Activated CD4-positive, alpha-beta T cell treated with anti-CD3 and anti-CD28 coated beads, Interleukin-2, Interleukin-6, amounts not matched to agents 100 ng/mL and 50 ng/mL, durations not matched to agents 16 hours and 8 hours (primary cell): ENCODE measurements at places on chromosomes 1 and 21.

DNA sequence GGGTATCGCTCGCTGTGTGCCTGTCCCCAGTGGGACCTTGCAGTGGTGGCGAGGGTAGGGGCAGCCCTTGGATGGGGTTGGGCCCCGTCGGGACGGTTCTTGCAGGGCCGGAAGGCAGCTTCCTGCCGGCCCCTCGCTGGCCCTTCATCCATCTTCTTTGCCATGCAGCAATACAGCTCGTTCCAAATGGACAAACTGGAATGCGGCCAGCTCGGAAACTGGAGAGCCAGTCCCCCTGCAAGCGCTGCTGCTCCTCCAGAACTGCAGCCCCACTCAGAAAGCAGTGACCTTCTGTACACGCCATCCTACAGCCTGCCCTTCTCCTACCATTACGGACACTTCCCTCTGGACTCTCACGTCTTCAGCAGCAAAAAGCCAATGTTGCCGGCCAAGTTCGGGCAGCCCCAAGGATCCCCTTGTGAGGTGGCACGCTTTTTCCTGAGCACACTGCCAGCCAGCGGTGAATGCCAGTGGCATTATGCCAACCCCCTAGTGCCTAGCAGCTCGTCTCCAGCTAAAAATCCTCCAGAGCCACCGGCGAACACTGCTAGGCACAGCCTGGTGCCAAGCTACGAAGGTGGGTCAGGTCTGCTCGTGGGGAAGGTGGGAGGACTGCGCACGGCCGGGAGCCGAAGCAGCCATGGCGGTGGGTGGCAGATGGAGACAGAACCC lies 45.8 kb downstream of the SIM2 start:
- DNase-seq = no peak

DNA sequence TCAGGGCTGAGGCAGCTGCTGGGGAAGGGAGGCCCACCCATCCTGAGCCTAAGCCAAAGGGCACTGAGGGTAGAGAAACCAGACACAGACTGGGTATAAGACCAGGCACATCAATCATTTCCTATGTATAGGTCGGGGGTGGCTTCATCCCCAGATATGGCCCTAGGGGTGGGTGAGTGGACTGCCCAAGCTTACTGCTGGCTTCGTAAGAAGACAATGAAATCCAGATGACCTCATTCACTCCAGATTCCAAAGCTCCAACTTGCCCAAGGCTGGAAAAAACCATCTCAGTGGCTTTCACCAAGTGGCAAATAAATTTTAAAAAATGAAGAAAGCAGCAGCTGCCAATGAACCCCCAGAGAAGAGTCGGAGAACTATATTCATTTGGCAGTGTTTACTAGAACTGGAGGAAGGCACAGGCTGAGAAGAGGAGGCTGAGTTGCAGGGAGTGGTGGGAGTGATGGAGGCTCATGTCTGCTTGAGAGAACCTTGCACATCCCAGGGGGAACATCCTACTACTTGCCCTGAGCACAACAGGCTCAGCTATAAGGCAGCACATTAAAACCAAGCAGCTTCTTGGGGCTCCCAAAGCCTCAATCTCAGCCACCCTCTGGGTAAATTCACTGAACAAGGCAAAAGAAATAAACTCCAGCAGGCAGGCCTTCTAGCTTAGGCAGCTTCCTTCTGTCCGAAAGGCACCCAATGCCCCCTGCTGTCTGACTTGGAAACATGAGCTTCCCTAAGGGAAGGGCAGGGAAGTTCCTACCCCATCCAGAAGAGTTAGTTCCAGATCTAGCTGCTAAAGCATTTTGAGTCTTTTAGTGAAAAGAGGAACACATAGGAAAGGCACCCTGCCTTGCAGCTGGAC lies 14.1 kb downstream of the PEA15 start:
- DNase-seq = no peak

DNA sequence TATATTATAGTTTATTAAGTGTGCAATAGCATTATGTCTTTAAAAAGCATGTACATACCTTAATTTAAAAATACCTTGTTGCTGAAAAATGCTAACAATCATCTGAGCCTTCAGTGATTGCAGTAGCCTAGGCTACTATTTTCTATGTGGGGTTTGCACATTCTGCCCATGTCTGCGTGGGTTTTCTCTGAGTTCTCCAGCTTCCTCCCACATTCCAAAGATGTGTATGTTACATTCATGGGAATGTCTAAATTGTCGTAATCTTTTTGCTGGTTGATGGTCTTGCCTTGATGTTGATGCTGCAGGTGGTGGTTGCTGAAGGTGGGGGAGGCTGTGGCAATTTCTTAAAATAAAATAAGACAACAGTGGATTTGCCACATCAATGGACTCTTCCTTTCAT lies 12.5 kb downstream of the AADACL3 start:
- DNase-seq = no peak

DNA sequence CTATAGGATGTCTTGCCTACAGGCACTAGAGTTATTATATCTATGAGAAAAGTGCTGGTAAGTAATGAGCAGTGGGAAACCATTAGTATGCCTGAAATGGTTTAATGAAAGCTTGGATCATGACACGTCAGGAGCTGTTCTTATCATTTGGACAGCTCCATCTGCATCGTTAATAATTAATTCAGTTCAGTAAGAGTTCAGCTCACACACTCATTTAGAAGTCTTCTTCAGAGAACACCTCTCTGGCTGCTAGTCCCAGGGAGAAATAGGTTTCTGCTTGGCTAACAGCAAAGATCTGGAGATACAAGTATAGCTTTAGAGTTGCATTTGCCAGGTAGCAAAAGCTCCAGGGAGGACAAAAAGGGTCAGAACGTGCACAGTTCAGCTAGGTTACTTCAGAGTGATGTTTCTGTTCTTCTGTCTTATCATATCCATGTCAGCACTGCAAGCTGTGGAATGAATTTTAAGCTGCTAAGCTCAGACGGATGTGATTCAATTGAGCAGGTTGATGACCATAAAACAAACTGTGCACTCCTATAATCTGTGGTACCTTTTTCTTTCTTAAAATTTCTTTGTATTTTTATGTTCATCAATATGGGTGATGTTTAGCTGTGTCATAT lies 173.6 kb downstream of the ADGRL2 start:
- no peak for DNase-seq
